ENCODE measurements at places on chromosomes 5 and 9.

DNA sequence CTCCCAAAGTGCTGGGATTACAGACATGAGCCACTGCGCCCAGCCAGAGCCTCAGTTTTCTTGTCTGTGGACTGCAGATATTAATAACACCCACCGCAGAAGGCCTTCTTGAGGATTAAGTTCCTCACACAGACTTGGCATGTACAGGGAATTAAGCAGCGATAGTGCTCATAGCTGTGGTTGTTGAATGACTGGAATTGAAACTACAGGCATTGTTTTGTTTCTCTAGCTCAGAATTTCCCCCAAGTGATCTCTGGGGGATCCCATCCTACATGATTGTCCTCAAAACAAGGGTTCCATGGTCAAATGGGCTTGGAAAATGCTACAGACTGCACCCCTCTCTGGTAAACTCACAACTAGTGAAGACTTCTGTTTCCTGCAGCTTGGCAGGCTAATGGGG lies 44.2 kb upstream of the TDRD7 start:
- DNase-seq, result no peak

DNA sequence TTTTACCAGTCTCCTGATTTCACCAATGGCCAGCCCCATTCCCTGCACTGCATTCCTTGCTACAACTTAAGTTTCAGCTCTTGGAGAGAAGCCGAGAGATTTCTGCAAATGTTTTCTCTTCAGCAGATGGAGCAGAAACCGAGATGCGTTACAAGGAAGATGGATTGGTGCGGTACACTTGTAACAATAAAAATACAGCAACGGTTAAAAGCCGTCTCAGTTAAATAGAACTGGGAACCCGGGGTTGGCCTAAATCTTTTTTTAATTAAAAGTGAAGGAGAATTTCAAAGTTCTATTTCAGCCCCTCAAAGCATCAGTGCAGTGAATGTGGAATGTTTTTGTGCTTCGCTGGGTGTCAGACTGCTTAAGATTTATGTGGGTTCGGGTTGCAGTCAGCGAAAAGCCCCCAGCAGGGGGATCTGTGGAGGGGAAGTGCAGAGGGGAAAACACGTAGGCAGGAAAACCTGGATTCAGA lies 19.8 kb downstream of the BRINP1 start:
- no peak for DNase-seq

GRCh38 chr9:116080561-116080960 lies 73.0 kb upstream of the PAPPA start:
- no peak for DNase-seq

DNA sequence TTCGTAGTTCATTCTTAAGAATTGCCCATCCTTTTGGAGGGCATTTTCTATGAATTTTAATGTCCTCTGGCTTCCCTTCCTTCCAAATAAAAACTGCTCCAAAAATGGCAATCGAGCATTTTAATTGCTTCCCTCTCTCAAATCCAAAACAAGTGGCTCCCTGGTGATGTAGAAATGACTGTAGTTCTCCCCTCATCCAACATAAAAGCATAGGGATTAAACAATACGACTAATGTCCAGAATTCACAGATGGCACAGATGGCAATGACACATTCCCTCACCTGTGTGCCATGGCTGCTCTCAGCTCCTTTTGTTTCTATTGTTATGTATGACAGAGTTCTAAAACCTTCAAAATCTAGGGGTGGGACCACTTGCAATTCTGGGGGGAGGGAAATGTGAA lies 417.3 kb downstream of the RAB3C start:
- DNase-seq, result no peak

DNA sequence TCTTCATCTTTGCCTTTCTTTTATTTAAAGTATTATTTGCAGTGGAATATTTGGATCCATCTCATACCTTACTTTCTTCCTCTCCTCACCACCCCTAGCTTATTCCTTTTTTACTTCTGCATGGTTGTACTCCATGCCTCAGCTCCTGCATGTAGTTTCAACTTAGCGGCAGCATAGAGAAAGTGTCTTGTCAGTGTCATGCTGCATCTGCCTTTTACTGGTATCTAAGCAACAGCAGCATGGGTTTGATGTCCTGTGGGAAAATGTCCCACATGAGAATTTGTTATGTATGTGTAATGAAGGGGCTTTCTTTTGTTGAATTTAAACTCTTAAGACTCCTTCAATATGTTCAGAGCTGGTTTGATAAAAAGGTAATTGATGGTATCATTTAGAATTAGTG lies 20.6 kb downstream of the TCERG1 start:
- DNase-seq, result no peak

DNA sequence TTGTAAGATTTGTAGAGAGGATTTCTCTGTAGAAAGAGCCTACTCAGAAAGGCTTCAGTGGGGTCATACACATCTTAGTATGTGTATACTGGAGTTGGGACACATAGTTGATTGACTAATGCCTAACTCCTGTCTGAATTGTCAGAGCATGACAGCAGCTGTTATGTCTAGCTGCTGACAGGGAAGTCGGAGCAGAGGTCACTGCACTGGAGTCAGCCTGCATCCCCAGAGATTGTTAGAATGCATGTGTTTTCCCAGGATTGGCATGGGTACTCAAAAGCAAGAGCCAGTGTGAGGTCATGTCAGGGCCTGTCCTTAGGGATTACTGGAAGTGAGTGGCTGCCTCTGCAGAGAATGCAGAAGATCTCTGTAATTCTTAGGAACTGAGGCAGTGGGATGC lies 82.7 kb downstream of the ITGA1 start:
- DNase-seq, result no peak

- no peak for DNase-seq
Observed at GRCh38 chr5:25405850-25406249, 761.1 kb upstream of the CDH10 start.

DNA sequence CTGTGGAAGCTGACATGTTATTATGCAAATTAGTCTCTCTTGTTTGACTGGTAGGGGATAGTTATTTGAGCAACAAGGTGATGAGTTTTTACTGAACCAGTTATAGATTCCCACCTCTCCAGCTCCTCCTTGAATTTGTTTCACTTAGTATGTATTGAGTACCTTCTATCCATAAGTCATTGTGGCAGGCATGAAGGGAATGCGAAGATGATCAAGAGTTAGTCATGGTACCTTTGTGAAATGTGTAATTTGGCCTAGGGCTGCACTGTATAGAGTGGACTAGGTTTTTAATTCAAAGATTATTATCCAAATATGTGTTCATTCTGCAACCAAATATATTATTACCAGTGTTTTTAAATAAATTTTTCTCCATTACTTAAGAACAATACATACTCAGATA lies 110.1 kb downstream of the HACD4 start:
- peak; percentile 6 for DNase-seq

- no peak for DNase-seq
Observed at GRCh38 chr5:132692632-132692967, 18.8 kb downstream of the IL4 start.

- DNase-seq, result peak; percentile 57
Observed at GRCh38 chr9:97484134-97484533, 17.3 kb upstream of the TMOD1 start.

DNA sequence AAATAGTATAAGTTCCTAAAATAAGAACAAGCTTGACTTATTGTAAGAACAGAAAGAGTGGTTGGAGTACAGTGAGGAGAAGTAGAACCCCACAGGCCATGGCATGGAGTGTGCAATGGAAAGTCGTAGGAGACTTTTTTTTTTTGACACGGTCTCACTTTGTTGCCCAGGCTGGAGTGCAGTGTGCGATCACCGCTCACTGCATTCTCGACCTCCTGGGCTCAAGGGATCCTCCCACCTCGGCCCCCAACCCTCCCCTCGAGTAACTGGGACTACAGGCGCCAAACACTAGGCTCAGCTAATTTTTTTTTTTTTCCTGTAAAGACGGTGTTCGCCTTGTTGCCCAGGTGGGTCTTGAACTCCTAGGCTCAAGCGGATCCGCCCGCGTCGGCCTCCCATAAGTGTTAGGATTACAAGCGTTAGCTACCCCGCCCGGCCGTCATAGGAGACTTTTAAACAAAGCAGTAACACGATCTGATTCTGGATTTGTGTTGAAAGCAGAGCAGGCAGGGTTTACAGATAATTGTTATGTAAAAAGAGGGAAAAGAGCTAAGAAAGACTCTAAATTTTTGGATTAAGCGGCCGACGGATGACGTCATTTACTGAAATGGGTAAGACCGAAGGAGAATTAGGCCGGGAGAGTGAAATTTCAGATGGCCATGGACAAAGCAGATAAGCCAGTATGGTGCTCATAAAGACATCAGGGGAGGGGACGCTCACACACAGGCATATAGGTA lies 752 bp downstream of the TSTD2 start:
- DNase-seq, result peak; percentile 76

DNA sequence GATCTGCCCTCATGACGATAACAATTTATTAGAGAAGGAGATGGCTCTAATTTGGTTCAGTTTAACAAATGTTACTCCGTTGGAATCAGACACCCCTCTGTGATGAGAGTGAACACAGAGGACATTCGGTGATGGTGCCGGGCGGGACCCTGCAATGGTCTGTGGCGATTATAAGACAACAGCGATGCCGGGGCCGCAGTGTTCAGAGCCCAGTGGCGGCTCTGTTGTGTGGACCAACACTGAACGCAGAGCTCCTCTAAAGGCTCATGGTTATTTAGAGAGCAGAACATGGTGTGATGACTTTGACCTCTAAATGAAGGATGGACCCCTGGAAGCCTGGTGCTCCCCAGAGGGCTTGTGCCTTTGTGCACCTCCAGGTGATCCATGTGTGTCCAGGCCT lies 21.2 kb downstream of the UBE2QL1 start:
- no peak for DNase-seq

GRCh38 chr5:169202969-169203368 lies 98.0 kb downstream of the SLIT3 start:
- DNase-seq, result no peak

DNA sequence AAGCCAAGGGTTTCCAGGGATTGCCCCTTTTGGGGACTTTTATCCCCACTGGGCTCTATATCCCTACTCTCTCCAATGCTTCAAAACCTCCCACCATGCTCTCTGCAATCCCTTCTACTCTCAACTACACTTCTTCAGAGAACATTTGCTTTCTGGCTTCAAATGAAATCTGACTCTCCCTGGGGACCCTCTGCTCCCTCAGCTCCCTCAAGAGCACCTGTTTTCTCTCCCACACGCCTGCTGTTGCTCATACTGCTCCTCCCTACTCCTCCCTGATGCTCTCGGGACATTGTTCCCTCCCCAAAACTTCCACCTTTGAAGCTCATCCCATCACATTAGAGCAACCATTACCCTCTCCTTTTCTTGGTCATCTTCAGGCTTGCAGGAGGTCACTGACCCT lies 344.9 kb downstream of the CDK5RAP2 start:
- DNase-seq, result no peak

DNA sequence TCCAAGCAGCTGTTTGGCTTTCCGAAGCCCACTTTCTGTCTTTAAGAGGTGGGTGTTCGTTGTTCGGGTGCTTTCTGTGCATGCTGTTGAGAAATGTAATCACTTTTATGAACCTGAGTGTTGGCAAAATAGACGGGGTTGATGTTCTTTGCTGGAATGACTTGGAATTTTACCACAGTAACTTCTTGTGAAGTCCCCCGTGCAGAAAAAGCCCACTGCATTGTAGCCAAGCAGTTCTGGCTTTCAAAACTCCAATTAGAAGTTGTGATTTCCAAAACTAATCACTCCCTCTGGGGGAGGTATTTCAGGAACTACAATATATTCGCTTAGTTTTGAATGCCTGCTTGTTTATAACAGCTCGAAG lies 111.1 kb downstream of the PAM start:
- DNase-seq, result no peak

GRCh38 chr9:89534515-89535287 lies 36.8 kb upstream of the SEMA4D start:
- DNase-seq, result no peak

- no peak for DNase-seq
Observed at GRCh38 chr5:173736374-173736773, 119.9 kb upstream of the BOD1 start.

- no peak for DNase-seq
Observed at GRCh38 chr9:129220771-129221170, 42.7 kb upstream of the IER5L start.

DNA sequence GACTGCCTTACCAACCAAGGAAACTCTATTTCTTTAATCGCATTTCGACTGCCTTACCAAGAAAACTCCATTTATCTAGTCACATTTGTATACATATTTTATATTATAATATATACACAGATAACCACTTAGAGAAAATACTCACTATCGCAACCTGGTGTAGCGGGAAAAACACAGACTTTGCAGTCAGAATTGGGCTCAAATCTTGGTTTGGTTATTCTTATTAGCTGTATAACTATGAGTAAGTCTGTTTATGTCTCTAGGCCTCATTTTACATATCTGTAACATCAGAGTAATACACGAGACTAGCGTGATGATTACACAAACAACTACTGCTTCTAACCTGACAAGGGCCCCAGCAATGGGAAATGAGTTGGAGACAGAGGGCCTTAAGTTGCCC lies 127.5 kb upstream of the POU5F2 start:
- no peak for DNase-seq

- DNase-seq, result no peak
Observed at GRCh38 chr9:124222918-124223720, 34.6 kb upstream of the NEK6 start.

- no peak for DNase-seq
Observed at GRCh38 chr5:163330723-163331668, 106.4 kb upstream of the CCNG1 start.

- DNase-seq, result peak; percentile 91
Observed at GRCh38 chr5:159178978-159179377, 30.4 kb downstream of the RNF145 start.

DNA sequence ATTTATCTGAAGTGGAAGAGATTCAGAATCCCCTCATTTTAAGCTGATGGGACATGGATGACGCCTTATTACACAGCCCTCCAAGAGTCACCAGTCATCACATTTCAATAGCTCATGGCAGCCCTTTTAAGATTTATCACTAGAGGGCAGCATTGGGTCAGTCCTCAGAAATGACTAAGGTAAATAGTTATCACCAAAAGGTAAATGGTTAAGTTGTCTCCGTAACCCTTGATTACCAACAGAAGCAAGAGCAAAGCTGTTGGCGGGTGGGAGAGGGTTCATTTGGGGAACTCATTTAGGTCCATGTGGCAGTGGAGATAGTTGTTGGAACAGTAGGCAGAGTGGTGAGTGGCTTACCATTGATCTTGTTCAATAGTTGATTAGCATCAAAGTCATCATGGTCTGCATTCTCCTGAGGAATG lies 12.0 kb upstream of the C9 start:
- peak; percentile 45 for DNase-seq

- DNase-seq, result no peak
Observed at GRCh38 chr5:141903261-141903660, 20.4 kb upstream of the DELE1 start.

DNA sequence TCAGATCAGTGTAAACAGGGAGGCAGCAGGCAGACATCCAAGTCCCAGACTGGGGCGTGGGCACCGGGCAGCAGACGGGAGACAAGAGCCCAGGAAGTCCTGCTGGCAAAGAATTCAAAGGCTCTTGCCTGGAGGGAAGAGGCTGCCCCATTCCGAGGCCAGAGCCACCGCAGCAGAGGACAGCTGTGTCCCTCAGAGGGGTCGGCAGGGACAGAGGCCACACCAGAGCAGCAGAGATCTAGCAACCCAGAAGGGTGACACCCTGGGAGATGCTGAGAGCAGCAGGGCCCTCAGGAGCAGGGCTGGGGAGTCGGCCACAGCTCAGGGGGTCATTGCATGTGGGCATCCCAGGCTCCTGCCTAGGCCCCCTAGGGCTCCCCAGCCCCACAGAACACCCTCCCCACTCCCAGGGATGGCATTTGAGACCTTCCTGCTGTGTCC lies 29.1 kb downstream of the ADAMTS2 start:
- no peak for DNase-seq
